ENCODE measurements at places on chromosomes 5 and 9. TPM values are rescaled to one million over a fixed set of nuclear protein-coding genes. Genes with fewer than 3 reads are reported as not detected.

The LSM11 gene
- total RNA-seq, result 0.92 TPM

The ATG12 gene
- 18.4 TPM for total RNA-seq

The PHF24 gene
- total RNA-seq, result 0.04 TPM

The MPDZ gene
- total RNA-seq, result 48.9 TPM

The ZNF608 gene
- 4.2 TPM for total RNA-seq

The FBXW2 gene
- 33.1 TPM for total RNA-seq

The ACOT12 gene
- 50.5 TPM for total RNA-seq

The HAPLN1 gene
- total RNA-seq, result not detected

The LCN9 gene
- total RNA-seq, result not detected

The ADAMTSL1 gene
- total RNA-seq, result 0.73 TPM

The PSMD5 gene
- total RNA-seq, result 21.7 TPM

The ARL10 gene
- total RNA-seq, result 1.0 TPM

The DMGDH gene
- total RNA-seq, result 105 TPM

The GPX3 gene
- 326 TPM for total RNA-seq

The DOK3 gene
- 5.0 TPM for total RNA-seq

The HRCT1 gene
- 1.4 TPM for total RNA-seq

The SHB gene
- total RNA-seq, result 24.9 TPM

The PAPPA gene
- total RNA-seq, result 0.07 TPM

The GAPT gene
- 0.74 TPM for total RNA-seq

The PCDHGA12 gene
- 1.6 TPM for total RNA-seq

The PAEP gene
- total RNA-seq, result not detected

The BHMT2 gene
- 261 TPM for total RNA-seq

The VAV2 gene
- total RNA-seq, result 31.0 TPM

The PDZD2 gene
- 0.83 TPM for total RNA-seq

The ANKDD1B gene
- total RNA-seq, result not detected

The KIF27 gene
- 1.7 TPM for total RNA-seq

The NKD2 gene
- 2.9 TPM for total RNA-seq

The CEL gene
- total RNA-seq, result 0.33 TPM

The SAXO1 gene
- 0.15 TPM for total RNA-seq
